ENCODE measurements at places on chromosomes 12 and 14.

DNA sequence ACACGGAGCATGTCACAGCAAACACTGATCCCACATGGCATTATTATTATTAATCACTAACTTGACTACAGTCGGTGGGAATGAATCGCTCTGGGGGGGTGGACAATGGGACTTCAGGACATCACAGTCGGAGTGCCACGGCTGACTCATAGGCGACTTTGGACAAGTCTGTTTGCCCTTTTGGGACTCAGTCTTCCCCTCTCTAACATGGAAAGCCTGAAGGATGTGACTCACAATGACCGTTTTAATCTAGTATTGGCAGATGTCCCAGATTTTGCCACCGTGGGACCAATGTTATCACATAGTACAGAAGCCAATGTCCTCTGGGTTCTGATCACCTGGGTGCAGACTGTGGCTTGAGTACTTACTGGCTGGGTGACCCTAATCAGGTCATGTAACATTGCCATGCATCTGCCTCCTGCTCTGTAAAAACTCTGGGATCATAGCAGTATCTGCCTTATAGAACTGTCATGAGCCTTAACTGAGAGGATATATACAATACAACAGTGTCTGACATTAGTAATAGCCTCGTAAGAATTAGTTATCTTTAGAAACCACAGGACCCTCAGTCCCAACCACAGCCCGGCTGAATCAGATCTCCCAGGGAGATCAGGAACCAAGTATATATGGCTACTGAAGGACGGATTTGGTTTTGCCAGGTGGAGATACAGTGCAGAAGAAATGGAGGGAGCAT lies 362.6 kb downstream of the BCL11B start:
- no peaks in the 10 kb centered on the region for H3K27me3 ChIP-seq
- H3K27ac ChIP-seq, result no peak overlapping the region
- peaks cover 12% of the 10 kb centered on the region for H3K4me1 ChIP-seq
- H3K4me3 ChIP-seq, result no peak overlapping the region
- H3K36me3 ChIP-seq, result no peaks in the 10 kb centered on the region
- peak; percentile 33 for DNase-seq

DNA sequence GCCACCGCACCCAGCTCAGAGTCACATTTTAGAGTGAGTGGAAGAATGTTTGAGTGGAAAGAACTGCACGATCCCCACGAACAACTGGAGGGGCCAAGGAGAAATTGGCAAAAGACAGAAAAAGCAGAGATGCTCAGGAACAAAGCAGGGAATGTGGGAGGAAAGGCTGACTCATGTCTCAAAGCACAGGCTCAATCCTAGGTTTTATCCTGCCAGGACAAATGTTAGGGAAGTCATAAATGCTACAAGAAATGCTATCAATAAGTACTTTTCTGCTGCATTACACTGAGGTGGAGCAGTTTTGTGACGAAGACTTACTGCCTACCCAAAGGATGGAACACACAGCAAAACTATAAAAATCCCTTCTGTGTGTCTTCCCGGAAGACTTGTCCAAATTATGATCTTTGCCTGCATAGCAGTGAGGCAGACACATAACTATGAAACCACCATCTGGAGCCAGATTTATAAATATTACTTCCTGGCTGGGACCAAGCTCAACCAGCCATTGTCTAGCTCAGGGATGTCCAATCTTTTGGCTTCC lies 26.7 kb downstream of the NIN start:
- H3K27me3 ChIP-seq, result no peaks in the 10 kb centered on the region
- DNase-seq, result no peak
- H3K4me3 ChIP-seq, result no peak overlapping the region
- H3K27ac ChIP-seq, result no peak overlapping the region

GRCh38 chr12:52076811-52077210 lies 2.7 kb upstream of the SMIM41 start:
- H3K27ac ChIP-seq, result no peak overlapping the region
- DNase-seq, result no peak
- peaks cover 61% of the 10 kb centered on the region for H3K36me3 ChIP-seq
- H3K4me3 ChIP-seq, result no peak overlapping the region

DNA sequence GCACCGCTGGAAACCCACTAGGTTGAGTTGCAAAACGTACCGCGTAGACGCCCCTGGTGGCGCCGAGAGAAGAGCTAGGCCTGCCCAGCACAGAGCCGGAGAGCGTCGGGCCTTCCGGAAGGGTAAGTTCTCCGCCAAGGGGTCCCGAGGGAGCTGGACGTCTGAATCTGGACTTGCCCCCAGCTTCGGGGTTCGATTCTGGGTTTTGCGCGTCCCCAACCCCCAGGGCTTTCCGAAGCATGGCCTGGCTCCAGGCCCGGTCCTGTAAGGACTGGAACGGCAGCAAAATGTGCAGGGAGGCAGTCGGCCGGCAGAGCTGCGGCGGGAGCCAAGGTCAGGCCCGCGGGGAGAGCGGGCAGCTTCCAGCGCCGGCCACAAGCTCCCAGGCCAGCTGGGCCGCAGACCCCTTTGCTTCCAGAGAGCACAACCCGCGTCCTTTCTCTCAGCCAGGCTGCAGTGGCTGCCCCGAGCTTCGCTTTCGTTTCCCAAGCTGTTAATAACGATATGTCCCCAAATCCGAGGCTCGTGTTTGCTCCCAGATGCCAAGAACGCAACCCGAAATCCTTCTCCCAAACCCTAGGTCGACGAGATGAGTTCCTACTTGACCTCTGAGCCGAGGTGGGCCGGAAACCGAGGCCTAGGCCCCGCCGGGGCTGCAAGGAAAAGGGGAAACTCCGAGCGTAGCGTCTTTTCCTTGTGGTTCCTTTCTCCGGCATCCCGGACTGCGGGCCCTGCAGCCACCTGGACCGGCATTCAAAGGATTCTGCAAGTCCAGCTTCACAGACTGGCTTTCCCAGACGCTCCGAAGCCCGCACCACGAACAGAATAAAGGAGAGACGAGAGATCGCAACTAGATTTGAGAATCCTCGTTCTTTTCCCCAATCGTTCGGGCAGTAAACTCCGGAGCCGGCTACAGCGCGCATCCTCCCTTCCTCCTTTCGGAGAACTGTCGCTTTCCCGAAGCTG lies 3.2 kb upstream of the TBX5 start:
- H3K4me3 ChIP-seq, result no peak overlapping the region
- peaks cover 4% of the 10 kb centered on the region for H3K27me3 ChIP-seq
- no peak overlapping the region for H3K27ac ChIP-seq
- H3K4me1 ChIP-seq, result no peaks in the 10 kb centered on the region
- no peak for DNase-seq
- H3K36me3 ChIP-seq, result no peaks in the 10 kb centered on the region

GRCh38 chr12:29517264-29517663 lies 19.8 kb upstream of the OVCH1 start:
- no peak overlapping the region for H3K27ac ChIP-seq
- H3K4me1 ChIP-seq, result no peaks in the 10 kb centered on the region
- no peak for DNase-seq

DNA sequence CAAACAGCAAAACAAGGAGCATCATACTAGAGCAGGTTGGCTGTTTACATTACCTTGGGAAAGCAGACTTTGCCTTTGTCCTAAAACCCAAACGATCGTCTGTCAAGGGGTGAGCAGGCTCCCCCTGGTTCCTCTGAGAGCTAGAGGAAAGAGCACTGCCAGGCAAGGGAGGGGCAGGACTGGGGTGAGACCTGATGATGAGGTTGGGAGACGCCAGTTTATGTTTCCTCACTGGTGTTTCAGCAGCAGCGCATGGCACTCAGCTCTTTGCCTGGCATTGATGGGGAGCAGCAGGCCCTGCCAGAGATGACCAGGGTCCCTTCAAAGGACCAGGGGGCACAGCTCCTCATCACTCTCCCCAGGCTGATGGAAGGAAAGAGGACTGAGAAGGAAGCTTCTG lies 7.9 kb upstream of the KRT2 start:
- no peaks in the 10 kb centered on the region for H3K4me1 ChIP-seq
- no peaks in the 10 kb centered on the region for H3K36me3 ChIP-seq
- no peak overlapping the region for H3K27ac ChIP-seq
- no peak for DNase-seq
- H3K4me3 ChIP-seq, result no peak overlapping the region

- H3K27me3 ChIP-seq, result no peaks in the 10 kb centered on the region
- no peak overlapping the region for H3K27ac ChIP-seq
- no peak for DNase-seq
- no peaks in the 10 kb centered on the region for H3K4me1 ChIP-seq
- no peak overlapping the region for H3K4me3 ChIP-seq
Observed at GRCh38 chr14:85412756-85413155, 117.2 kb upstream of the FLRT2 start.

GRCh38 chr12:5432011-5432400 lies at the start of gene NTF3:
NTF3 (plus strand) TSS chr12:5432108; CDS start chr12:5432325, 217 bp downstream.
- no peaks in the 10 kb centered on the region for H3K36me3 ChIP-seq
- H3K4me3 ChIP-seq, result no peak within 1 kb of the TSS
- no peaks in the 10 kb centered on the region for H3K4me1 ChIP-seq
- peaks cover 8% of the 10 kb centered on the region for H3K27me3 ChIP-seq
- DNase-seq, result no peak

GRCh38 chr14:37198273-37198598 lies 499 bp downstream of the MIPOL1 start:
- H3K4me1 ChIP-seq, result no peaks in the 10 kb centered on the region
- no peaks in the 10 kb centered on the region for H3K27me3 ChIP-seq
- H3K4me3 ChIP-seq, result no peak overlapping the region

GRCh38 chr12:13472690-13473089 lies 276.2 kb downstream of the EMP1 start:
- no peak overlapping the region for H3K4me3 ChIP-seq
- DNase-seq, result no peak
- no peaks in the 10 kb centered on the region for H3K4me1 ChIP-seq
- H3K27me3 ChIP-seq, result no peaks in the 10 kb centered on the region

GRCh38 chr14:66493750-66494149 lies 7.6 kb downstream of the CCDC196 start:
- no peak overlapping the region for H3K27ac ChIP-seq
- no peak overlapping the region for H3K4me3 ChIP-seq
- H3K36me3 ChIP-seq, result no peaks in the 10 kb centered on the region

DNA sequence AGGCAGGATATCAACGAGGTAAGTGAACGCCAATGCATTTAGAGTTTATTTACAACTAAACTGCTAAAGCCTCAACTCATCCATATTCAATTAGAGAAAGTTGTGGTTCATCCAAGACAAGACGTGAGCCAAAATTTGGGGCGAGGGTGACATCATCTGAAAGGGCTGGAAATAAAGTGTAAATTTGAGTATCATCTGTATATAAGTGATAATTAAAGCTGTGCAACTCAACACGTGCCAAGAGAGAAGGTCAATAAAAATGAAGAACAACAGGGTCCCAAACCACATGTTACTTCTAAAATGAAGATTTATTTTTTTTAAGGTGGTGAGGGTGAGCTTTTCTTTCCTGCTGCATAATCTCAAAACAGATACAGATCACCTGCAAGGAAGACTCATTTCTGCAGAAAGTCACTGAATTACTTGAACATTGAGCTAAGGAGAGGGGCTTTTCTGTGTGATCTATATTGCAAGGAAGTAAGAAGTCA lies 203.6 kb downstream of the EFCAB11 start:
- no peaks in the 10 kb centered on the region for H3K27me3 ChIP-seq
- H3K4me1 ChIP-seq, result no peaks in the 10 kb centered on the region
- no peak overlapping the region for H3K27ac ChIP-seq
- H3K36me3 ChIP-seq, result no peaks in the 10 kb centered on the region

DNA sequence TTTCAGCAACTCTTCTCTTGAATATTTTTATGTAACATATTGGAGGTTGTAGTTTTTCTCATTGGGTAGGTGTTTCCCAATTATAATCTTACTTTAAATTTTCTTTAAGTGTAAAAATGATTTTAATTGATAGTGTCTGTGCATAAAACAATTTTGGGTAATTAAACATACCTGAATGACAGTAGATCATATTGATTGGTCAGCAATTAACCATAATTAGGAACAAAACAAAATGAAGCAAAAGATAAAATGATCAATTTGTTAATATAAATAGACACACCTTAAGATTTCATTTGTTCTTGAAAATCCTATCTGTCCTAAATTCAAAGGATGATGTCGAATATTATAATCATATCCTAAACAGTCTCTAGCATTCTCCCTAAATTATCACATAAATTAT lies 468.3 kb downstream of the PDZRN4 start:
- H3K4me3 ChIP-seq, result no peak overlapping the region
- no peak for DNase-seq
- no peaks in the 10 kb centered on the region for H3K27me3 ChIP-seq
- no peaks in the 10 kb centered on the region for H3K4me1 ChIP-seq
- no peak overlapping the region for H3K27ac ChIP-seq

DNA sequence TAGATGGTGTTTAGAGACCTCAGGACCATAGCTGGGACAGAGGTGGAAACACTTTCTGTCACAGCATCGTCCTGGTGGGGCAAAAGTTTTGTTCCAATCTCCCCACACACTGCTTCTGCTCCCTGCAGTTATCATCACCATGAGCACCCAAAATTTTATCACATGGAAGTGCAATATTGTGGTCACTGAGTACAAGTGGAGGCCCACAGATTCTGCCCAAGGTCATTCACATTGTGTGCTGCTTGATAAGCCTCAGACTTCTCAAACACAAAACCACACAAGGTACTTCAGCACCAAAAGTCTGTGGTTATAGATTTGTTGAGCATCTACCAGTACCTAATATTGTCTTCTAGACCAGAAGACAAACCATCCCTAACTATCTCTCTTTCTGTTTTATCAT lies 554 bp upstream of the KRT77 start:
- H3K4me3 ChIP-seq, result no peak overlapping the region
- H3K4me1 ChIP-seq, result no peaks in the 10 kb centered on the region
- no peak overlapping the region for H3K27ac ChIP-seq
- peaks cover 7% of the 10 kb centered on the region for H3K27me3 ChIP-seq
- no peaks in the 10 kb centered on the region for H3K36me3 ChIP-seq

DNA sequence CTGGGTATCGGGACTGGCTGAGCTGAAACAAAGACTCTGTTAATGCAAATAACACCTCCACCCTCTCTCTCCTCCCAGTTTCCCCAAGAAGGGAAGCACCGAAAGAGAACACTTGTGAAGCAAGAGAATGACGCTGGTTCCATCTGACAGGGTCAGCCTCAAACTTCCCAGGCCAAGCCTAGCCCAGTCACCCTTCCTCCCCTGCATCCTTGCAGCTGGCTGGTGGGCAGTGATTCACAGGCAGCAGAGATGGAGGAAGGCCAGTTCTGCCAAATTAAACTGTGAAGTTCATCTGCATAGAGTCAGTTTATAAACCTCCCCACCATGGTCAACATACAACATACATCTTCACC lies 2.8 kb downstream of the LRRC74A start:
- H3K4me1 ChIP-seq, result no peaks in the 10 kb centered on the region
- no peak for DNase-seq
- no peak overlapping the region for H3K4me3 ChIP-seq
- peaks cover 23% of the 10 kb centered on the region for H3K27me3 ChIP-seq

GRCh38 chr12:62909340-62909739 lies 25.6 kb downstream of the PPM1H start:
- H3K36me3 ChIP-seq, result no peaks in the 10 kb centered on the region
- peaks cover 7% of the 10 kb centered on the region for H3K27me3 ChIP-seq
- no peak for DNase-seq
- no peak overlapping the region for H3K4me3 ChIP-seq

GRCh38 chr12:50765095-50765911 lies 1.4 kb downstream of the ATF1 start:
- H3K27ac ChIP-seq, result peak overlapping the region; percentile 97
- peak overlapping the region; percentile 73 for H3K4me3 ChIP-seq
- H3K27me3 ChIP-seq, result no peaks in the 10 kb centered on the region
- H3K4me1 ChIP-seq, result peaks cover 33% of the 10 kb centered on the region
- peaks cover 11% of the 10 kb centered on the region for H3K36me3 ChIP-seq
